ENCODE measurements at places on chromosomes 11 and 22.

DNA sequence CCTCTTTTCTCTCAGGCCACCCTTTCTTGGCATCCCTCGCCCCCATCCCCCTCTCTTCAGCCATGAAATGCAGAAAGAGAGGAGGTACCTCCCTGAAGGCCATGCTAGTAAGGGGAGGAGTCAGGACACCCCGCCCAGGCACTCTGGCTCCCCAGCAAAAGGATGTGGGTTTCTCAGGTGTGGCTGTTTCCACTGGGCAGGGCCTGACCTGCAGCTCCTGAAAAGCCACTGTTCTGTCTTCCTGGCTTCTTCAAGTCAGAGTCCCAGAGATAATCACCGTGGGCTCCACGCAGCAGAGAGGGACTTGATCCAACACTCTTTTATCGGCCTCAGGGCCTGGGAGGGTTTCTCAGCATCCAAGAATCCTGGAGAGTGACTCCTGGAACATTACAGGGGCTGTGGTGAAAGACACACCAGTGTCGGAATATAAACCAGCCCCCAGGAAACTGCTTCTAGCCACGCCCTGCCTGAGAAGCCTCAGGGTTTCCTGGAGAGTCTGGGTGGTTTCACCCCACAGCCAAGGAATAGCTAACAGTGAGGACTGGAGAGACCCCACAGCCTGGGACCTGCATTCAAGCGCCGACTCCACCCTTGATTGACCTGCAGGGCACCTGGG, 45.7 kb upstream of the TSPAN18 start:
- no peak for DNase-seq

- DNase-seq: no peak
Observed at GRCh38 chr11:68191661-68192579, 21.2 kb downstream of the KMT5B start.

DNA sequence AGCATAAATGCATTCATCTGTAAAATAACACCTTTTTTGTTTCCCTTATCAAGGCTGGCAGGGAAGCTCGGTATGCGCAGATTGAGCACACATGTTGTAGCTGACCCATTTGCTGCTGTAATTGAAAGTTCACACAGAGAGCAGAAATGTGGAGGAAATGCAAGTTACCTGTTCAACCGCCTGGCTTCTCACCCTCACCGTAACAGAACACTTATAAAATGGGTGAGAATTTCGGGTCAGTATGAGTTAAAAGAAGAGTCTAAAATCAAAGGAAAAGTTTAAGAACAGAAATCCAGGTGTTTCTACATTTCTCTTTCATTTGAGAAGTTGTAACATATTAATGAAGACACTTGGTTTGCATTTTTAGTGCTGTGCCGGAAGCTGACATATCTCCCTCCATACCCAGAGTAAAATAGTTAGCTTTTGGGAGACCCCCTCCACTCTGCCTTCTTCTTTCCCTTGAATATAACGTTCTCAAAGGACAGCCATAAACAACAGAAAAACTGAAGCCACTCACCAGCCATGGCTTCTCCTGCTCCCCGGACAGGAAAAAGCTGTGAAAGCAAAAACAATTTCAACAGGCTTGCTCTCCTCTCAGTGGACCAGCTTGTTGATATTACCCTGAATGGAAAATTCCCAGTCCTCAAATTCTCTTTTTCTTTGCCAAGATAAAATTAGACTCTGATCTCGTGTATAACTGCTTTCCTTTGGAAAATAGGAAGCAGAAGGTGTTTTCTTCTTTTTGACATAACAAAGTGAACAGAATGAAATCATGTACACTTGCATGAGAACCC, at the start of gene CASP12:
CASP12 (minus strand) TSS at position 570 of the 794 bp plus-strand sequence.
- no peak for DNase-seq

DNA sequence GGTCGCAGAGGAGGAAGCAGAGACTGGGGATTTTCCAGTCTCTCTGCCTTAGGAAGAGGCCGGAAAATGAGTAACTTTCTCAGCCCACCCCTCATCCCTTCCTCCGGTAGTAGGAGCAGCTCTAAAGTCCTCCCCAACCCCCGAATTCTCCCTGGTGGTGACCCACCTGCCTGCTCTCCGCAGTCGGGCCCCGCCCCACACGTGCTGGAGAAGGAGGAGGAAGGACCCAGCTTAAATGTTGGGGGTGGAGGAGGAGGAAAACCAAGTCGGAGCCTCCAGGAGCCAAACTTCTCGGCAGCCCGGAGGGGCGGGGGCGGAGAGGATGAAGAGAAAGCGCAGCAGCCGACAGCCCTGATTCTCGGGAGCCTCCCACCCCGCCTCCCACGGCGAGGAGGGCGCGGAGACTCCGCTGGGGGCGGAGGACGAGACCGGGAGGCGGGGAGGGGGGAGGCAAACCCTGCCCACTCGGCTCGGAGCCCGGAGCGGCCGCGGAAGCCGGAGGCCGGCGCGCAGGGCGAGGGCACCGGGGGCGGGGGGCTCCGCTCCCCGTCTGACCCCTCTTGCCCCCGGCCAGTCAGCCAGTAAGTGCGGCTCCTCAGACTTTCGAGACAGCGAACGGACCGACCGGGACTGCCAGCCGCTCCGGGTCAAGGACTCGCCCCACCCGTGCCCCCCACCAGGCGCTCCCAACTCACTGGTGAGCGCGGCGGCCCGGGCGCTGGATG, at the start of gene TPBGL:
TPBGL (plus strand) TSS at position 464 of the 725 bp plus-strand sequence. CDS start 276 bp downstream, outside the sequence.
- DNase-seq: peak; percentile 17

DNA sequence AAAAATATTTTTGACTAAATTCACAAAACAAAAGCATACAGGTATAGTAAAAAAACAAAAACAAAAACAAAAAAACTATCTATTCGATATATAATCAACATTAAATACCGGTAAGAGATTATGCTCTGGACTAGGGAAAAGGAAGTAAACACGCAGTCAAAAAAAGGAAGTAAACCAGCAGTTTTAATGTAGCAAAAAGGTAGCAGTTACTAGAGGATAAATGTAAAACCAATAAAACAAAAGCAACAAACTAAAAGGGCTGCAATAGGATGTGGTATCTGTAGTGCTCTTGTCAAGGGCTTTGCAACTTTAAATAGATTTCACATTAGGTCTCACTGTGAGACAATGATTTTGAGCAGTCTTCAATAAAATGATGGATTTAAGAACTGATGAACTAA, 2.4 kb downstream of the TRIM22 start:
- DNase-seq: no peak

DNA sequence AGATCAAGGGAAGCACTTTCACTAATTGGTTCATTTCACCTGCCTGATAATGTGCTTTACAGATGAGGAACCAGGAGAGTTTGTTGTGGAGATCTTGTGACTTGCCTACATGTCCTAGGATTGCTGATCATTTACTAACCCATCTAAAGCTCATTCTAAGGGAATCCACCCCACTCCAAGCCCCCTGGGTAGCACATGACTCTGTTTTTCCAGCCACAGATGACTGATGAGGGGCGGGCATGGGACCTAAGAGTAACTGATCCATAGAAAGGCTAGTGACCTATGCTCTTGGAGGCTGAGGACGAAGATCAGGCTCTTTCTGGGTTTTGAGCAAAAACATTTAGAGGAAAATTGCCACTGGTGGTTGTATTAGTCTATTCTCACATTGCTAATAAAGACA, 378.1 kb downstream of the CADM1 start:
- DNase-seq: no peak

GRCh38 chr22:50064453-50064852, 6.4 kb upstream of the TTLL8 start:
- DNase-seq: no peak

DNA sequence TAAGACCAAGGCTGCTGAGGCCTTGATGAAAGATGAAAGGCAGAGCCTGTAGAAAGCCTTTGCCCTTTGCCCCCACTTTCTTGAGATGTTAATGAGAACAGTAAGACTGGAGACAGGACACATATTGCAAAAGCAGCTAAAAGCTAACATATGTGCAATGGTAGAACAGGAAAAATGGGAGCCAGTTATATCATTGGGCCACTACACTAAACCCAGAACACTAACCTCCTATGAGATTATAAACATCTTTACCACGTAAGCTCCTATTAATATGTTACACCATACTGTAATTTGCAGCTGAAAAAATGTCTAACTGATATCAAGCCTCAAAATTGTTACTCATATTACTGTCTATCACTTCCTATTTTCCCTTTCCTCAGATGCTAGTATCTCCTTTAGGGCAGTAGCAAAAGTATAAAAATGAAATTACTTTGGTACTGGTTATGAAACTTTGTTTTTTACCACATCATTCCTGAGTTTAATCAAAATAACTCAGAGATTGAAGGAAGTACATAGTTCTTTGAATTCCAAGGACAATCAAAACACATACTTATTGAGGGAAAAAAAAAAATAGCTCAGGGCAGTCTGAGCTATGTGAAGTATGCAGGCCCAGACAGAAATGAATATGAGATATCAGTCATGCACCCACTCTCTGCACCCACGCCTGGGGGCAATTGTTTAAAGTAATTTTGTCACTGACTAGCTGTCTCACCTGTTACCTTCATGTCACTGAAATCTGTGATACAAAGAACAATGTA, 9.1 kb downstream of the HPS5 start:
- peak; percentile 74 for DNase-seq

- DNase-seq: no peak
Observed at GRCh38 chr22:23383491-23384361, 196.4 kb downstream of the IGLL1 start.

DNA sequence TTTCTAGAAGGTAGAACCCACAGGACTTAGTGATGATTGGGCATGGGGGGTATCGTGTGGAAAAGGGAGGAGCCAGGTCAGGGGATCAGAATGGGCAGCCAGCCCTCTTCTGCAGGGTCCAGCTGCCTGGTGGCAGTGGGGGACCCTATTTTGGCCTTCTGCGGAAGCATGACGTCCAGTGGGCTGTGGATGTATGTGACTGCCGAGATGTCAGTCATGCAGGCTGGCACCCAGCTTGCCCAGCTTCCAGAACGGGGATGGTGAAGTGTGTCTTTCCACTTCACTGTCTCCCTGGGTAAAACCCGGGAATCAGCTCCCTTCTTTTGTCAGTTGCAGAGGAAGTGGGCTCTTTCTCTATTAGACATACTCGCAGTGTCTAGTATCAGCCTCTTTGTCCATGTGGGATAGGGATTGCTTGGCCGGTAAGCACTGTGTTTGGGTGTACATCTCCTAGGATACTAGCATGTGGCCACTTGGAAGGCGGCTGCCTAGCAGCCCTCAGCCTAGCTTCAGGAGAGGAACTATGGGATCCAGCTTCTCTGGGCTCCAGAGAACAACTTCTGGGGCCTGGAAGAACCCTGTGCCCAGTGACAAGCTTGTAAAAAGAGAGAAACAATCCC, 51.4 kb downstream of the GRIK4 start:
- peak; percentile 25 for DNase-seq

DNA sequence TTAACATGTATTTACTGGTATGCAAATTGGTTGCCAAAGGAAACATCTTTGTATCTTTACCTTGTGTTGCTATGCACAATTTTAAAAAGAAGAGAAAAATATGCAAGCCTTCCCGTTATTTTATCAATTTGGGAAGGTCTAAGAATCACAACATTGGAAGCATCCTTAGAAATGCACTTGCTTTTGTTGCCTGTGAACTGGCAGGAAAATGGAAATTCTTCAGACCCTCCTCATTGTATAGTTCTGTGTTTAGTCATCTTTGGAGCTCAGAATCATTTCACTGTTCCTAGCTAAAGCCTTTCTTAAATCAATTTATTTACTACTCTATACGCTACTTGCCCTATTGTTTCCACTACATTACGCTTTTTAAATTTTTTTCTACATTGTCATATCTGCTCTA, 574.5 kb downstream of the DLG2 start:
- no peak for DNase-seq

GRCh38 chr11:108729227-108729871, 64.5 kb downstream of the DDX10 start:
- no peak for DNase-seq

DNA sequence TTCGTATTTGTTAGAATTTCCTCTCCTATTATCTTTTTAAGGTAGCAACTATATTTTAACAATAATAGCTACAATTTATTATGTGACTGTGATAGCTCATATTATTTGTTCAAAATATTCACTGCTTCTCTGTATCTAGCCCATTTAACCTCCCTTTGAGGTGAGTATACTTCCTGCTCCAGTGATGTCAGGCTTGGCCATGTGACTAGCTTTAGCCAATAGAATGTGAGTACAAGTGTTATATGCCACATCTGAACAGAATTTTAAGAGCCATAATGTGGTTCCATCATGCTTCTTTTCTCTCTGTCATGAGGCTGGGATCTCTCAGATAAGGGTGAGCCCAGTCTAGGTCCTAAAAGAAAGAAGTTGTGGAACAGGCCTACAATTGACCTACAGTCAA, 217.6 kb downstream of the TTC28 start:
- no peak for DNase-seq

DNA sequence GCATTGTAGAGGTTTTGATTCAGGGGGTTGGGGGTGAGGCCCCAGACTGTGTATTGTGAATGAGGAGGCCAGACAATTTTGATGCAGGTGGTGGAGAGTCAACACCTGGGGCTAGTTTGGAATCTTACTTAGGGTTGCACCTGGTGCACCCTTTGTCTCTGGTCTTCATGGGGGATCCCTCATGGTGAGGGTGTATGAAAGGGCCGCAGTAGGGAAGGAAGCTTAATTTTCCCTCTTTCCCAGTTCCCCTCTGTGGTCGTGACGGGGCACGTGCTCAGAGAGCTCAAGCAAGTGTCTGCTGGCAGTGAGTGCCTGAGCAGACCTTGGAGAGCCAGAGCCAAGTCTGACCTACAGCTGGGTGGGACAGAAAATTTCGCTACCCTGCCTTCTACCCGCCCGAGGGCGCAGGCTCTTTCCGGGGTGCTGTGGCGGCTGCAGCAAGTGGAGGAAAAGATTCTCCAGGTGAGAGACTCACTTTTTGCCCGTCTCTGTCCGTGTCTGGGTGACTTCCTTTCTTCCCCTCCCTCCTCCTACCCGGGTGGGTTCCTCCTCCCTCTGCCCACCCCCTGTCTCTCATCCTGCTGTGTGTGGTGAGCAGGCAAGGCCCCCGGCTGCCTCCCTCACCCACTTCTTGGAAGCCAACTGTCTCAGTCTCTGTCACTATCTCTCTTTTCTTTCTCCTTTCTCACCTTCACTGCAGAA, 131.7 kb downstream of the MICAL2 start:
- no peak for DNase-seq

GRCh38 chr11:24246715-24247114, 250.1 kb upstream of the LUZP2 start:
- no peak for DNase-seq

DNA sequence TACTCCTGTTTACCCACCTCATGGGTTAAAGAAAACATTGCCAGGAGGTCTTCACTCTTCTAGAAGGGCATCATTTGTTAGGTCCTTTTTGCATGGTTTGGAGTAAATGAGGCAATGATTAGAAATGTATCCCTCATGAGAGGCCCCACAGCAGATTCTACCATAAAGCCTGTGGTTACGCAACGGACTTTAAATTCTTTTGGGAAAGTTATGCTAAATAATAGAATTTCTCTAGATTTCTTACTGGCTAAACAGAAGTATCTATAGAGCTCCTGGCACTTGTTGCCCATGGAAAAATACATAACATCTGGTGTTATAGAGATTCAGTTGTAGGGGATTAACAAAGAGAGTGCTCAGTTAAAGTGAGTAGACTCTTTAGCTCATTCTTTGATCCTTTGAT, 15.1 kb upstream of the ATXN10 start:
- no peak for DNase-seq

DNA sequence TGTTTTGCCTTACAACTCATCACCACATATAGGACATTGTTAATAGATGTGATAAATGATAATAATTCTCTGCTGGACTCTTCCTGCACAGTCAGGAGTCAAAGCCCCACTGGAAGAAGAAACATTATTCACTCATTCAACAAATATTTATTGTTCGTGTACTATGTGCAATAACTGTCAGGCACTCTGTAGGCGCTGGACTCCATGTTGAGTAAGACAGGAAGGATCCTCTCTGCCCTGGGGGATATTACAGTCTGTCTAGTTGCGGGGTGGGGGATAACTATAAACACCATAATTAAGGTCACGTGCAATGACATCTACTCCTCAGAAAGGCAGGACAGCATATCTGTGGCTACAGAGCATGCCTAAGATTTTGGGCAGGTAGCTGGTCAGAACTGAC, 281.1 kb downstream of the FAT3 start:
- DNase-seq: no peak
